Lung (tissue), 17 donors: ENCODE measurements at places on chromosomes 4 and X.

- H3K27me3 ChIP-seq: no peaks in the 10 kb centered on the region
- H3K27ac ChIP-seq: no peak overlapping the region
- H3K36me3 ChIP-seq: no peaks in the 10 kb centered on the region
- no peaks in the 10 kb centered on the region for H3K4me1 ChIP-seq
- H3K4me3 ChIP-seq: no peak overlapping the region
Measured at GRCh38 chrX:23501974-23502373, 165.3 kb upstream of the PRDX4 start.

DNA sequence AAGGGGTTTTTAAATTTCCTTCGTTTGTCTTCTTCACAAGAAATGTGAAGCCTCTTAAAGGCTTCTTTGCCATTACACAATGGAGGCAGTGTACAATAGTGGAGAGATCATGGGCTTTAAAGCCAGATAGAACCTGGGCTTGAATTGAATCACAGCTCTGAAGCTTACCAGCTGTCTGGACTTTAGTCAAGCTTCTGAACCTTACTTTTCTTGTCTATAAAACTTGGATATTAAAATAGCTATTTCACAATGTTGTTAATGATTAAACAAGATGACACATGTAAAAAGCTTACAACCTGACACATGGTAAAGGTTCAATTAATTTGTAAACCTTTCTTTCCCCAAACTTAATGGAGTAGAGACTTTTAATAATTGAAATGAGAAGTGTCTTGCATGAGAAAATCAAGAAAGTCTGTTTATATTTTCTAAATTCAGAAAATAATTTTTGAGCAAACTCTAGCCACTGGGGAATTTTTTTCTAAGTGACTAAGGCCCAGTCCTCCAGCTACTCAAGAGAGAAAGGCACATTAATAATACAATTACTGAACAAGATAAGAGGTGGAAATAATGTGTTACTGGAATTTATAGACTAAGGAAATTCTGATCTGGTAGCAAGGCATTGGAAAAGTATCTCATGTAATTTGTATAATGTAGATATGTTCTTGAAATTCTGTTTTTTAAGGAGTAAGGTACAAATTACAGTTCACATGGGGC is 21.7 kb upstream of the TBC1D8B start:
- no peak overlapping the region for H3K4me3 ChIP-seq
- no peaks in the 10 kb centered on the region for H3K4me1 ChIP-seq
- H3K27me3 ChIP-seq: no peaks in the 10 kb centered on the region
- H3K27ac ChIP-seq: no peak overlapping the region

DNA sequence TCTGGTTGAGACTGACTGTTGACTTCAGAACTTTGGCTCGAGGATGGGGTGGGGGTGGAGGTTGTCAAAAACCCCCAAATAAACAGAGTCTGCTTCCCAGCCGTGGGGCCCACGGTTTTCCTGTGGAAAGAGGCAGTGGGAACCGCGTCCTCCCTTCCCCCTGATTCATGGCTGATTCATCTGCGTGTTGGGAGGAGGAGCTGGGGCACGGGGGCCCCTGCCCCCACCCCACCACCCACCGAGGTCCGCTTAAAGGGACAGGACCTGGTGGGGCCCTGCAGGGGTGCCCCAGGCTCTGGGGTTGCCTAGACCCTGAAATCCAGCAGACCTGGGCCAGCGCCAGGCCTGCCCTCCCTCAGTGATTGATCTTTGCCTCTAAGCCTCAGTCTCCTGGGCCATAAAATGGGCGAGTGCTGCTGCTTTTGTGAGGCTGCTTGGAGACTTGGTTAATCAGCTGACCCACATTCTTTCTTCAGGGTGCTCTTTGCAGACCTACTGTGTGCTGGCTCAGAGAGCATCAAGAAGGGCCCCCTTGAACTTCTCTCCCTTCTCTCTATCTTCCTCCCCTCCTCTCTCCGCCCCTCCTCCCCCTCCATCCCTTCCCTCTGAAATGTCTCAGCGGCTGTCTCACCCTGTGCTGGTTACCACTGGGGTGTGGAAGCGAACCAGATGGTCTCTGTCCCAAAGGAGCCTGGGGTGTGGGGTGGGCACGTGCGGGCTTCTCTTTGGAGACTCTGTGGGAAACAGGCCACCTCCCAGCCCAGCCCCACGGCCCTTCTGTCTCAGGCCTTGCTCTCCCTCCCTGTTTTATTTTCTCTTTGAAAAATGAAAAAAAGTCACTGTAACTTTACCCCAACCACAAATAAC is 9.1 kb downstream of the HTRA3 start:
- no peak overlapping the region for H3K27ac ChIP-seq
- H3K4me1 ChIP-seq: peaks cover 9% of the 10 kb centered on the region
- no peaks in the 10 kb centered on the region for H3K27me3 ChIP-seq
- no peaks in the 10 kb centered on the region for H3K36me3 ChIP-seq
- peak; percentile 62 for DNase-seq
- H3K4me3 ChIP-seq: no peak overlapping the region

DNA sequence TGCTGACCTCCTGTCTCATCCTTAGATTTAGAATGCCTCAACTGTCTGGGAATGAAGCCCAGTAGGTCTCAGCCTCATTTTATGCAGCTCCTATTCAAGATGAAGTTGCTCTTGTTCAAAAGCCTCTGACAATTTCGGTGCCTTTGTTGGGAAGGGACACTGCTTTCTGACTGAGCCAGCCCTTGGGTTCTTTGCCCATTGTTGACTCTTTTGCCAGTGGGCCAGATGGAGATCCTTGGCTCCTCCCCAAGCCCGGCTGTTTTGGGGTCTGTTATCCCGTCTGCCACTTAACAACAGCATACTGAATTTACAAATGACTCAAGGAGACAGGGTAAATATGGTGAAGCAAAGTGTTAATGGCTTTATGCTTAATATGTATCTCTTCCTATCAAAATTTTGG is 58.3 kb upstream of the PRKX start:
- H3K36me3 ChIP-seq: no peaks in the 10 kb centered on the region
- no peak overlapping the region for H3K4me3 ChIP-seq
- H3K27me3 ChIP-seq: peaks cover 3% of the 10 kb centered on the region
- H3K4me1 ChIP-seq: no peaks in the 10 kb centered on the region
- H3K27ac ChIP-seq: no peak overlapping the region
- DNase-seq: no peak

DNA sequence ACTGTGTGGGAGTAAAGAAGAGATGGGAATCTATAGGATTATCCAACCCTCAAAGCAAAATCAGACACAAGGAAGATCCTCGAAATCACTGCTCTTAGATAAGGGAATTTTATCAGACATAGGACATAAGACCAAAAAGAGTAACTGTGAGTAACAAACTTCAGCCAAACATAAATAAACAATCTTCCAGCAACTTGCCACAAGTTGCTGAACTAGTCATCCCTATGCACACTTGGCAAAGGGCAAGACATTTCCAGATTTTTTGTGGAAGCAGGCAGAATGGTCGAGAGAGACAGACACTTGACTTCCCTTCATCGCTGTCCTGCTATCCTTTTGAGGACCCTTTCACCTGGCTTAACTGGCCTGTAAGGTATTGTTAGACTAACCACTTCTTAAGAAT is 89.6 kb downstream of the KCNIP4 start:
- no peak overlapping the region for H3K27ac ChIP-seq
- H3K4me3 ChIP-seq: no peak overlapping the region
- no peaks in the 10 kb centered on the region for H3K4me1 ChIP-seq
- H3K27me3 ChIP-seq: no peaks in the 10 kb centered on the region
- H3K36me3 ChIP-seq: no peaks in the 10 kb centered on the region
- no peak for DNase-seq

DNA sequence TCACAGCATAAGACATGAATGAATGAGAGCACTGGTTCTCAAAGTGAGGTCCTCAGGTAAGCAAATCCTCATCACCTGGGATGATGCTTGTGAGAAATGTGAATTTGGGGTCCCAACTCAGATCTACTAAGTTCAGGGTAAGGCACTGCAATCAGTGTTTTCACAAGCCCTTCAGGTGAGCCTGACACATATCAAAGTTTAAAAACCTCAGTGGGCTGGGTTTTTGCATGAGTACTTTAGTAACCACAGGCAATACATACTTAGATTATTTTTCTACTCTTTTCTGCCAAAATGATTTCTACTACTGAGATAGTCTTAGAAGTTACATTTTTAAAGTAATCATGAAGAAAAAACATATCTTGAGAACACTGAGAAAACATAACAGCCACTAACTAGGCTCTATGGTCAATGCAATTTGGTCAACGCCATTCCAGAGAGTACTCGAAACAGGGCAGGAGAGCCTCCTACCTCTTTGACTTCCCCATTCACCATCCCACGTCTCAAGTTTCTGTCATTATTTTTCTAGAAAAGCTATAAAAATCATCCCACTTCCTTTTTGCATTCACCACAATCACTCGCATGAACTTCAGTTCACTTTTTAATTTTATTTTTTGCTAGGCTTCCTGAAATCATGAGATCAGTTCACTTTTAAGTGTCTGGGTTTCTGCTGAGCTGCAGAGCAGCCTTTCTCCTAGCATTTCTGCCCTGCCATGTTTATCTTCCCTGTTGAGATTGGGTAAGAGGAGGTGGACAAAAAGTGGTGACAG is 73.8 kb downstream of the MFAP3L start:
- no peaks in the 10 kb centered on the region for H3K27me3 ChIP-seq
- H3K27ac ChIP-seq: no peak overlapping the region
- H3K36me3 ChIP-seq: no peaks in the 10 kb centered on the region
- H3K4me1 ChIP-seq: no peaks in the 10 kb centered on the region
- DNase-seq: no peak

GRCh38 chr4:140790765-140791164 is 34.6 kb upstream of the TBC1D9 start:
- H3K27me3 ChIP-seq: no peaks in the 10 kb centered on the region
- no peak overlapping the region for H3K4me3 ChIP-seq
- no peak overlapping the region for H3K27ac ChIP-seq
- peak; percentile 23 for DNase-seq
- no peaks in the 10 kb centered on the region for H3K36me3 ChIP-seq
